ENCODE measurements at places on chromosomes 7 and 10.
A peak's percentile ranks its signal among the peaks of the same experiment; 100 is the strongest.

DNA sequence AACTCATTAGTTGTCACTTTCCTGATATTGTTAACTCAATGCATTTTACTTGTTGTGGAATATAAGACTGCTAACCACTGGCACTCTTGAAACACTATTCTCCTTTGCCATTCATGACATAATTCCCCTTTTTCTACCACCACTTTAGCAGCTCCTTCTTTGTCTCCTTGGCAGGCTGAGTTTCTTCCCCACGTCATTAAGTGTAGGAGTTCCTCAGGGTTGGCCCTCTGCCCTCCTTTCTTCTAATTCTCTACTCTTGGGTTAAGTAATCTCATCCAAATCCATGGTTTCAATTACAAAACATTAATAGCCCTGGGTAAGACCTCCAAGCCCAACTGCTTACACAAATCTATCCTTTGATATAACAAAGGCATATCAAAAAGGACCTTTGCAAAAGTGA, 175.1 kb downstream of the HGF start:
- no peak for DNase-seq

- no peak for DNase-seq
Measured at GRCh38 chr10:127368929-127369328, 172.5 kb upstream of the INSYN2A start.

GRCh38 chr7:101507791-101508252, 121.3 kb downstream of the MYL10 start:
- peak; percentile 40 for DNase-seq

DNA sequence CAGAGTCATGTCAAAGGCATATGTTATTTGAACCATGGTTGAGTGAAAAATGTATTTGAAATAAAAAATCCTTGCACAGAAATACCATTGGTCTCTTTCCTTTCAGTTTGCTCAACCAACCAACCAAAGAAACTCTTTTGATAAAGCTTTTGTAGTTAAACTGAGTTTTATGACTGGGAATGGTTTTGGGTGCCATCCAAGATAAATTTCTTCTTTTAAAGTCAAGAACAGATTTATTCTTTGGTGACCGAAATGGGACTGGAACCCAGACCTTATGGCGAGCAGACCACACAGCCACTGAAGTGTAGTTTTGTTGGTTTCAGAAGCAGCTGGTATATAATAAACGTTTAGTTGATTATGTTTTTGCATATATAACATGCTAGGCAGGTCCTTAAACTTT, 2.8 kb upstream of the GALNT17 start:
- no peak for DNase-seq

DNA sequence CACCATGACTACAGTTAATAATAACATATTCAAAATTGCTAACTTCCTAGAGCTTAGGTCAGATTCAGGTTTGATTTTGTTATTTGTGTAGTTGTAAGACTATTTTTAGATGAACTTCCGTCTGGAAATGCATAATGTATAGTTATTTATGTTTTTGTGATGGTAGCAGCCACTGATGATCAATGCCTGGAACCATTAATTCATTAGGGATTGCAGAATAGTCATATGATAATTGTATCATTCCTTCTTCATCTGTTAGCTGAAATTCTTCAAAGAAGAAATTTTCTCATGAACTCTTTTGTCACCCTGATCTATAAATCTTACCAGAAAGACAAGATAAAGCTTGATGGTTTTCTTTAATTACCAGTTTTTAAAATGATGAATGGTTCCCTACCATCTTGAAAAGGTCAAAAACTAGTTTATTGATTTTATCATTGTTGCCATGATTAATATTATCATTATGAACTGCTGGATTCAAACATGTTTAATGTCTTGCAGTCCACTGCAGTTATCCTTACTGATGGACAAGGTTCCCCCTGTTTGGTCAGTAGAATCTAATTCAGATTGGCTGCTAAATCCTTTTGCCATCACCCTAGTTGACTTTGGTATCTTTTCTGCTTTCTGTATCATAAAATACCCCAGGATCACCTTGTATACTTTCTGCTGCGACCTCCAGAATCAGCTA, 433.3 kb downstream of the GPAM start:
- no peak for DNase-seq

DNA sequence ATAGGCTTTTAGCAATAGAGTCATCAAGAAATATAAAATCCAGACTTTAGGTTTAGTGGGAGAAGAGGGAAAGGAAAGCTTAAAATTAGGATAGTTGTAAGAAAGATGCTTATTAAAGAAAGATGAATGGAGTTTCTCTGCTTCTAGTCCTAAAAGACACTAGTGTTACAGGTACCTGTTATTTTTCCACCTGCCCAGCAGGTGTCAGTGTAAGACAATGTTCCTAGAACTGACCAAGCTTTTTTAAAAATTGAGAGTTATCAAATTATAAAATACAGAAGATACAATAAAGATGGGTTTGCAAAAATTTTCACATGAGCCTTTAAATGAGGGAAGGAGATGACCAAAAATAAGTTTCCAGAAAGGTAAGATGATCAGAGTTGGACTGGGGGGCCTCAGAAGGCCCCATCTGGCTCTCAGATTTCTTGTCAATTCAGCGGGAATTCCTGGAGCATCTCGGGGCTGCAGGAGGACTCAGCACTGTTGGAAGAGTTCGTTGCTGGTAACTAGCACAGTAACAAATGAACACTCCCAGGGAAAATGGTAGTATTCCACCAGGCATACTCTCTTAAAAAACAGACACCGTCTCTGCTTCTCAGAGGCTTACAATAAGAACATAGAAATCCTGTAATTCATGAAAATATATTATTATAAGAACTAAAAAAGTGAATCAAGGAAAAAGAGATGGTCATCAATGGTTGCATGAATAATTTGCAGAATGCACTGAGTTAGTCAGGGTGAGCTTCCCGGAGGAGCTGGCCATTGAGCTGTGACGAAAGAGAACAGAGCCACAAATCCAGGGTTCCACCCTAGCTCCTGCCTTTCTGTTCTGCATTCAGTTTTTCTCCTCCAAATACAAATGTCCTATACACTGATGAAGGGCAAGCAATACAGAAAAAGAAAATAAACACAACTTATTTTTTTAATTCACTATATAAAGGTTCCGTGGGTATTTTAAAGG, 71.8 kb upstream of the PIK3CG start:
- DNase-seq: peak; percentile 59

DNA sequence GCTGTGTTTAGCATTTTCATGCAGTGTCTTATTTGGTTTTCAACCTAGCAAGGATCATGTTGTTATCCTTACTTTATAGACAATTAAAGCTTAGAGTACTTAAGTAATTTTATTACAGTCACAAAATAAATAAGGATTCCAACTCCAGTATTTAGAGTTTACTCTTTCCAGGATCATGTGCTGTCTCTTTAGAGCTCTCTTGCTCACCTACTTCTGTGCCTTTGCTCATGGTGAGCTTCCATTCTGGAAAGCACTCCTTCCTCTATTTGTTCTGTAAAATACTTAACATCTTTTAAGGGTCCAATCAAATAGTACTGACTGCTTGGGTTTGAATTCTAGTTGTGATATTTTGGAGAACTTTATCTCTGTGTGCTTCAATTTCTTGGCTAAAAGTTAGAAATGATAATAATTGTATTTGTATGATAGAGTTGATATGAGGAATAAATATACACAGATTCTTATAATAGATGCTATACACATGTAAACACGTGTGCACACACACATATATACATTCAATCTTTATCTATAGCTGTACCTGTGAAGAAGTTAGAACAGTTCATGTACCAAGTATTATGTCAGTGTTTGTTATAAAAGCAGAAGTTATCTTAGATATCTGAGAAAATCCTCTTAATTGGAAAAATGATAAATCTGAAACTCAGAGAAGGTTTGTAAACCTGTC, 18.2 kb upstream of the CALCR start:
- no peak for DNase-seq
